Fibroblast of upper back skin (primary cell): ENCODE measurements at places on chromosomes 4 and X.

GRCh38 chrX:10142041-10142599, 14.7 kb upstream of the CLCN4 start:
- DNase-seq = no peak

DNA sequence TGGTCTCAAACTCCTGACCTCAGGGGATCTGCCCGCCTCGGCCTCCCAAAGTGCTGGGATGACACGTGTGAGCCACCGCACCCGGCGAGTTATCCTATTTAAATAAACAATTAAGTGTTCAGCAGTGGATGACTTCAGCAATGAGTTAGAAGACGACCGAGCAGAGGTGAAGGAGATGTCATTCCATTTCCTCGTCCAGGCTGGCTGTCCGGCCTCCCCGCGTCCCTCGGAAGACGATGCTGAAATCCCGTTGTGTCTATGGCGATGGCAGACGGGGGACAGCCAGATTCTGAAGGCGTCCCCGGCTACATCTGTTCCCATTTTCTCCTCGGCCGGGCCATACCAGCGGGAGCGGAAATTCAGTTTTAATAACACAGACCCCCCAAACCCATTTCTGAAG, 209.8 kb downstream of the CRLF2 start:
- no peak for DNase-seq

GRCh38 chrX:17459661-17460060, 84.7 kb downstream of the NHS start:
- peak; percentile 65 for DNase-seq

- no peak for DNase-seq
Measured at GRCh38 chrX:94758130-94758529, 1084.1 kb downstream of the FAM133A start.

GRCh38 chr4:150149381-150149780, 71.1 kb downstream of the DCLK2 start:
- DNase-seq = peak; percentile 61

DNA sequence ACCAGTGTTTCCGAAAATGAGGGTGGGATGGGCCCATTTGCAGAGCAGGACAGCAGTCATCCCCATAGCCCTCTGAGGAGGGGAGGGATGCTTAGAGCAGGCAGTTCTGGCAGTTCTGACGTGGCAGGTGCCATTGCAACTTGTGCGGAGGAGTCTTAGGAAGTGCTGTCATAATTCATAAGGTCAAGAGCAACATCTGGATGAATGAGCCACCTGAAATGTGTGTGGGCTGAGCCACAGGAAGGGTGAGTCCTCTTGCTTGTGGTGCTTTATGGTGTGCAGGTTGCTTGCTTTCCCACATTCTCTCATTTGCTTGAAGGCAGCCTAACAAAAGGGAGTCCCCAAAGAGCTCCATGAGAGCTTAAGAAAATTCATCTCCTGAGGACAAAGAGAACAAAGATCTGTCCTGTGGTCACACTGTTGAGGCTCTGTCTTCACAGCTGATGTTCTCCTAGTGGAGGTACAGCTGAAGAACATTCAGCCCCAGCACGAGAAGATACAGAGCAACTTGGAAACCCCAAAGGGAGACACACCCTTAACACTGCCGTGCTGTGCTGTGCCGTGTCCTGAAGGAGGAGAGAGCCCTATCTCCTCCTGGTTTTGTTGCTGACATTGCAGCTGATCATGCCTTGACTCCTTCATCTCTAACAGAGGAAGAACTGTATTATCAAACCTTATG, 60.3 kb downstream of the DLG3 start:
- DNase-seq = no peak

DNA sequence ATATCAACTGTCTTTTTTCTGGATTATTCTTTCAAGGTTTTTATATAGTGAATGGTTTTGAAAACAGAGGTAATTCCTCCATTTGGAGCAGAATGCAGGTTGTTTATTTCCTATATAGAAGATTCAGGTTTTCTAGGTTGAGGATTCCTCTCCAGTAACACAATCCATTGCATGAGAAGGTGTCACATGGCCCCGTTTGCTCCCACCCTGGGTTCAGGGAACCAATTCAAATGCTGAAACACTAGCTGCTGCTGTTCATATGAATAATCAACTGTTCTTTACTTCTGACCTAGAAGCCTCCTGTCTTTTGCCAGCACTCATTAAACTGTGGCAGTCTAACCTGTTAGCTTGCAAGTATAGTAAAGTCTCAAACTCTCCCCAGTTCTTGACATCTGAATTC, 1316.9 kb upstream of the TENM3 start:
- no peak for DNase-seq

- no peak for DNase-seq
Measured at GRCh38 chr4:44623676-44624075, 27.7 kb downstream of the YIPF7 start.

GRCh38 chr4:154686838-154687237, 57.0 kb upstream of the LRAT start:
- no peak for DNase-seq

DNA sequence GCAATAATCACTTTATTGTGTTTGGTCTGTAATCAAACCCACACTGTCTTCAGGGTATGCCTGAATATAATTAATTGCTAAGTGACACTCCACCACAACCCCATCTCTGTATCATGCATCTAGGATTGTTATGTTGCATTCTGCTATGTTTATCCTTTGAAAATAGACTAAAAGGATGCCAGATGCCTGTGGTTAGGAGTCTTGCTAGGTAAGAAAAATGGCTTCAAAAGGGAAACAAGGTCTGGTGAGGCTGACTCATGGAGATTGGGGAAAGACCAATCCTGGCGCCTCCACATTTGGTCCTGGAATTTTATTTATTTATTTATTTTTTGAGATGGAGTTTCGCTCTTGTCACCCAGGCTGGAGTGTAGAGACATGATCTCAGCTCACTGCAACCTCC, 360.5 kb upstream of the SLC7A11 start:
- DNase-seq = peak; percentile 55

GRCh38 chrX:51759055-51759839, 16.0 kb downstream of the GSPT2 start:
- DNase-seq = no peak

- peak; percentile 66 for DNase-seq
Measured at GRCh38 chr4:95219109-95219508, 329.7 kb downstream of the UNC5C start.
